ENCODE measurements at places on chromosomes 7 and 10.

DNA sequence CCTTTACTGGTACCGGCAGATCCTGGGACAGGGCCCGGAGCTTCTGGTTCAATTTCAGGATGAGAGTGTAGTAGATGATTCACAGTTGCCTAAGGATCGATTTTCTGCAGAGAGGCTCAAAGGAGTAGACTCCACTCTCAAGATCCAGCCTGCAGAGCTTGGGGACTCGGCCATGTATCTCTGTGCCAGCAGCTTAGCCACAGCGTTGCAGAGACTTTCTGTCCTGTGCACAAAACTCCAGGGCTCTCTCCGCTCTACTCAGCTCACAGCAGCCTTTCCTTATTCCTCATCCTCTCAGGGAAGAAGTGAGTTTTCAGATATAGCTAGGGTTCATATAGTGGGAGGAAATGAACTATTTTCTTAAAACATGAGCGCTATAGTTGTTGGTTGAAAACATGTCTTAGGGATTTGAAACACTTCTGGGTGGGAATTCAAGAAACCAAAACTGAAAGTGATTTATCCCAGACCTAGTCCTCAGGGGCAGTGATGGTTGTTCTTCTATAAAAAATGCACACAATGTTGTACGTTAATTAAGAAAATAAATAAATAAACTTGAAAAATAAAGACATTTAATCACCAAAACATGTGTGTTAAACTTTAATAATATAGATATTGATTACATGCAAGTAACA lies 150.2 kb upstream of the PRSS58 start:
- DNase-seq, result no peak

DNA sequence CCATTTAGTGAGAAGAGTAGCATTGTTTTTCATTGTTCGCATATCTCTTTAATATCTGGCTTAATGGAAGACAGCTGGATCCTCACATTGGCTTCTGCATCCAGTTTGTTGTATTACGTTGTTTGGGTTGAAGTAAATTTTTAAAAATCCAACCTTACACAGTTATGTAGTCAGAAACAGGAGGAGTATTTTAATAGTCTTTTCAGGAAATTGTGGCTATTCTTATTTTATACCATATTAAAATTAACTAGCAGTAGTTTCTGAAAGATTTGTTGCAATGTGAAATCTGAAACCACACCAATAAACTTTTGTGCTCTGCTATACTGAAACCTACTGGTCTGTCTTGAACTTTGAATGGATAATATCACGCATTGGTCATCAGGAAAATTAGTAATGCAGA lies 27.9 kb downstream of the MYPN start:
- DNase-seq, result no peak

- no peak for DNase-seq
These were observed 17.8 kb downstream of the SCD start for GRCh38 chr10:100364735-100365391.

DNA sequence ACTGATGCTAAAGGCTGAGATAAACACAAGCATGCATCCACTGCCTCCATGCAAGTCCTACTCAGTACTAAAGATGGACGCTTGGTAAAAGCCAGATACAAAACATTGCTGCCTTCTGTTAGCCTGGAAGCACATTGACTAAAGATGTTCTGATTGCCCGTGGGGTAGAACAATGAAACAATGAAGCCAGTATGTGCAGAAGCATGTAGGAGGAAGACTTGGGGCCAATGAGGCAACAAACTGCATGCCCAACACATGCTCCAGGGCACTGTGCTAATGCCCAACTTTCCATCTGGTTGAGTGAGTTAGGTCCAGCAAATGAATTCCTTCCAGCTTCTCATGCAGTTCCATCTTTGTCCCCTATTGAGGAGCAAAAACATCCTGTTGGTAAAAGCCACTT lies 1245.5 kb downstream of the GATA3 start:
- no peak for DNase-seq

- peak; percentile 77 for DNase-seq
These were observed 28.9 kb downstream of the ADAP1 start for GRCh38 chr7:925601-926000.

GRCh38 chr10:130500261-130501000 lies 364.2 kb downstream of the GLRX3 start:
- no peak for DNase-seq

DNA sequence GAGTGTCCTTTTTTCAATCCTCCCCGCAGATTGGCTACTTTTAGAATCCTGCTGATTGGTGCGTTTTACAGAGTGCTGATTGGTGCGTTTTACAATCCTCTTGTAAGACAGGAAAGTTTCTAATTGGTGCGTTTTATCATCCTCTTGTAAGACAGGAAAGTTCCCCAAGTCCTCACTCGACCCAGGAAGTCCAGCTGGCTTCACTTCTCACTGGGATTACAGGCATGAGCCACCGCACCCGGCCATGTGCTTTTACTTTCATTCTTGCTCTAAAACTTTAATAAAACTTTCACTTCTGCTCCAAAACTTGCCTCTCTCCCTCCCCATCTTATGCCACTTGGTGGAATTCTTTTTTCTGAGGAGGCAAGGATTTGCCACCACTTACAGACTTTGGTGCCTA lies 17.0 kb upstream of the WAPL start:
- DNase-seq, result no peak

DNA sequence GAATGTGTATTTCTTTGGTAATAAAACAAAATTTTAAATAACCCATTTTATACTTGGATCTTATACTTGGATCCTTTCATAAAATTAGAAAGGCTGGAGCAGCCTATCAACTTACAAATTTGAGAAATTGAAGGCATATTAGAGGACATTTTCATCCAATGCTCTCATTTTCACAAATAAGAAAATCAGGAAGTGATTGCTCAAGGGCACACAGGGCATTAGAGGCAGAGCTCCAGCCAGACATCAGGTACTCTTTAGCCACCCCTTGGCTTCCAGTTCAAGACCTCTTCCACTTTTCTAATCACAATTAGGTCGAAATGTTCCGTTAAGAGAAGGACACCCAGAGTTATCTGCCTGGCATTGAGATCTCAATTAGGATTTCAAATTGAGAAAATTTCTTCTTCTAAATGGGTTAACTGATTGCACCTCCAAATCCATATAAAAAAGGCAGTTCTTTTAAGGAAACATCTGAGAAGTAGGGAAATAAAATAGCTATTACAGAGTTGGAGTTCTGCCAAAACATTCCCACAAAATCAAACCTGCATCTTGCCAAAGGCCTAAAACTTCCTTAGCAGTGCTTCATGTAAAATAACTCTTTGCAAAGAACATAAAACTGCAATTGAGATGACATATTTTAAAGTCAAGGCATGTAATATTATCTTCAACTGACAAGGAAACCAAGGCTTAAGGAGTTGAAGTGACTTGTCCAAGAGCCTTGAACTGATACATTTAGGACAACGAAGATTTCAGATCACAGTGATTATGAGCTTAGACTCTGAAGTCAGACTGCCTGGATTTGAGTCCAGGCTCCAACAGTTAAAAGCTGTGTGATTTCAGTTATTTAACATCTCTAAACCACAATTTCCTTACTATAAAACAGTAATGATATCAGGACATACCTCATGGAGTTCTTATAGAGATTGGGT lies 2.4 kb downstream of the ACTA2 start:
- no peak for DNase-seq

DNA sequence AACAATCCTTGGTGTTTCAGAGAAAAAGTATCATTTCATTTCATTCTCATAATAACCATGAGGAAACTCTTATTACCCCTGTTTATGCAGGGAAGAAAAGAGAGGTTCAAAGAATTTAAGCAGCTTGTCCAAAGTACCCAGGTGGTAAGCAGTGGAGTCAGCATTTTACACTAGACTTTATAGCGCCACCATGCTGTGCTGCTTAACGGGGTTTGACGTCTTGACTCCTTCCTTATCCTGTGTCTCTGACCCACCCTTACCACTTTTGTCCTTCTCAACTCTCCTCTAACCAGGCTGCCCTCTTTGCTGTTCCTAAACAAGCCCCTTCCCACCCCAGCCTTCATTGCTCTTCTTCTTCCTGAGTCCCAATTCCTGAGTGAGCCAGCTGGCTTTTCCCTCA lies 117.0 kb upstream of the AHR start:
- DNase-seq, result no peak

DNA sequence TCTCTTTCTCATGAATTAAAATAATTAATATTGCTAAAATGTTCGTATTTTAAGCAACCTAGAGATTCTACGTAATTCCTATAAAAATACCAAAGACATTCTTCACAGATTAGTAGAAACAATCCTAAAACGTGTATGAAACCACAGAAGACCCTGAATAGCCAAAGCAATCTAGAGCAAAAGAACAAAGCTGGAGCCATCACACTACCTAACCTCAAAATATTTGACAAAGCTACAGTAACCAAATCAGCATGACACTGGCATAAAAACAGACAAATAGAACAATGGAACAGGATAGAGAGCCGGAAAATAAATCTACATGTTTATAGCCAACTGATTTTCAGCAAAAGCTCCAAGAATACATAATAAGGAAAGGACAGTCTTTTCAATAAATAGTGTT lies 105.5 kb upstream of the PTN start:
- DNase-seq, result no peak

GRCh38 chr7:98619450-98620321 lies 2.6 kb downstream of the NPTX2 start:
- DNase-seq, result no peak

- no peak for DNase-seq
These were observed 250.9 kb downstream of the SFMBT2 start for GRCh38 chr10:7159928-7160327.

- no peak for DNase-seq
These were observed 28.4 kb downstream of the ZNF33A start for GRCh38 chr10:38038932-38039245.

DNA sequence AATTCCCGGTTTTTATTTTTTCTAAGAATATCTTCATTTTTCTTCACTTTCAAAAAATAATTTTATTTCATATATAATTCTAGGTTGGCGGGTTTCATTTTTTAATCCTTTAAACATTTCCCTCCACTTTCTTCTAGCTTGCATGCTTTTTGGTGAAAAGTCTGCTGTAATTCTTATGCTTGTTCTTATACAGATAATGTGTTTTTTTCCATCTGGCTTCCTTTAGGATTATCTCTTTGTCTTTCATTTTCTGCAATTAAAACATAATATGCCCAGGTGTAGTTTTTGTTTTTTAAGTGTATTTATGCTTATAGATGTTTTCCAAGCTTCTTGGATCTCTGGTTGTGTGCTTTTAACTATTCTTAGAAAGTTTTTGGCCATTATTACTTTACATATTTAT lies 341.3 kb upstream of the SEMA3C start:
- DNase-seq, result no peak

GRCh38 chr10:98478430-98479222 lies 31.9 kb upstream of the HPS1 start:
- DNase-seq, result no peak

GRCh38 chr10:31422634-31423033 lies 103.6 kb downstream of the ZEB1 start:
- DNase-seq, result no peak

DNA sequence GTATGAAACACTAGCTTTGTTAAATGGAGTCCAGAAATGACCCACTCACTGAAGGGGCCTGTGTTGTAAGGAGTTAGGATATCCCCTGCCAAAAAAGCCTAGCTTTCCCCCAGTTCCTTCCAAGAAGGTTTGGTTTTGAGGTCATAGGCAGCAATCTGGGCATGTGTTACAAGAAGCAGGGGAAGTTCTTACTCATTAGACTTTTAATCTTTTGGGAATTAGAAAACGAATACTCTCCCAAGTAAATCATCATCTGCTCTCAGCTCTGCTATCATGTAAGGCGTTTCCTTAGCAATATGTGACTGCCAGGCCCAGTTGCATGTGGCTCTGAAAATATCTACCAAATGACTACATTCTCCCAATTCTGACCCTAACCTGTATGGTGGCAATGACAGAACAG lies 3.7 kb downstream of the NOD1 start:
- no peak for DNase-seq

DNA sequence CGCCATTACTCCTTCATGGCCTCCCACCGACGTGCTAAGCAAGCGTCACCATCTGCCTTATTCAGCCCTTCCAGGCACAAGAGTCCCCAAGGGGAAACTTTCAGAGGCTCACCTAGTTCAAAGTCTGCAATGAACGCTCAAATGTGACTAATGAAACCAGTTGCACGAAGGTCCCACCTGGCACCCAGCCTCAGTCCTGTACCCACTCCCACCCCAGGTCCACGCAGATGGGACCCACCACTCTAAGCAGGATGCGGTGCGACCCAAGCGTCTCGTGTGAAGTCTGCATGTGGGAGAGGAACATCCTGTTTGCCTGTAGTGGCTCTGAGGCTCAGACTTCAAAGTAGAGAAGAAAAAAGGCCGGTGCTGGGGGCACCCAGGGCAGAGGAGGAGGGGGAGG lies 40.3 kb downstream of the RGS10 start:
- DNase-seq, result peak; percentile 23

DNA sequence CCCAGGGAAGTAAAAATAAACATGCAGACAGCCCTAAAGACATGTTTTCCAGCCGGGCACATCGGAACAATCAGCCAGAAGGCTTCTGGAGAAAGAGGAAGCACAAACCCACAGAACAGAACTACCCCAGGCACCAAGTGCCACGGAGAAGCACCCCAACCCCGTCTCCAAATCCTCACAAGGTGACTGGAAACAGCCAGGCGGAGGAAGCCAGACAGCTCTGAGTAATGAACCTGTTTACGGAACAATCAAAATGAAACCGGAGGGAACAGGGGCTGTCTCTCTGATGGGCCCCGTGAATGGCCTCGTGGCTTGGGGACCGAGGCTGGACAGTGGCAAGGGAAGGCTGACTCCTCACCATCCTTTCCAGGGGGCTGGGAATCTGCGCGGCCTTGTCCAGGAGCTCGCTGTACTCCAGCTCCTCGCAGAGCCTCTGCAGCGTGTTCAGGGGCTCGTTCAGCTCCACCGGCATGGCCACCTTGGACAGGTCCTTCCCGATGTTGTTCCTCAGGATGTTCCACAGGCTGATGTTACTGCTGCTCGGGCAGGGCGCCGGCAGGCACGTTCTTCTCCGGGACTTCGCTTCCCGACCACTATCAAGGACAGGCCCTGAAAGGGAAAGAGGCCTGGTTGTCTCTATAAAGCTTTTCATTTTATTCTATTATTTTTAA lies 77.0 kb upstream of the GSDME start:
- no peak for DNase-seq

DNA sequence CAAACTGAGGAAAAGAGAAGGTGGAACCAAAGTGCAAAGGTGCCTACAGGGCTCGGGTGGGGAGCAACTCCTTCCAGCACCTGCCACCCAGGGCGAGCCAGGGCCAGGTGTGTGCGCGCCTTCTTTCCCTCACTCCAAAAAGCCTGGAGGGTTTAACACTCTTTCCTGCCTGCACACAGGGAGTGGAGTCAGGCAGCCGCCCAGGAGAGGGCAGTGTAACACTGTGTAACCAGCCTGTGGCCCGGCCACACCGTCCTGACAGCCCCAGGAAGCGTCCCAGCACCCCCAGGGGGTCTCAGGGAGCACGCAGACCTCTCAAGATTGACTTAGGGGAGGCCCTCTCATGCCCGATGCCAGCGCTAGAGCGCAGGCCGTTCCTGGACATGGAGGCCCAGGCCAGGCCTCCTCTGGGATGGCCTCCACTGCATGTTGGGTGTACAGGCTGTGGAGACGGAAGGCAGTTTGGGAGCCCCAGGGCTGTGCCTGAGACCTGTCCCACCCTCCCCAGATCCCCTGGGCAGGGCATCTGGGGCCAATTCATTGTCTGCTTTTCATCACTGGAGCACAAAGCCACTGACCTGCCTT lies 13.4 kb downstream of the BRI3 start:
- no peak for DNase-seq
